ENCODE measurements at places on chromosomes 5 and 9. TPM values are rescaled to one million over a fixed set of nuclear protein-coding genes. Genes with fewer than 3 reads are reported as not detected.

Gene SVEP1
- 76.3 TPM for total RNA-seq

Gene SOHLH1
- total RNA-seq: not detected

Gene IRX4
- not detected for total RNA-seq

Gene KIF24
- total RNA-seq: 0.51 TPM

Gene PCDHB4
- 0.50 TPM for total RNA-seq

Gene SPINK13
- total RNA-seq: not detected

Gene NSUN2
- 36.5 TPM for total RNA-seq

Gene PPP2R2B
- total RNA-seq: 1.5 TPM

Gene AK1
- 47.6 TPM for total RNA-seq

Gene KLHL3
- total RNA-seq: 2.3 TPM

Gene FANCC
- 8.9 TPM for total RNA-seq

DNA sequence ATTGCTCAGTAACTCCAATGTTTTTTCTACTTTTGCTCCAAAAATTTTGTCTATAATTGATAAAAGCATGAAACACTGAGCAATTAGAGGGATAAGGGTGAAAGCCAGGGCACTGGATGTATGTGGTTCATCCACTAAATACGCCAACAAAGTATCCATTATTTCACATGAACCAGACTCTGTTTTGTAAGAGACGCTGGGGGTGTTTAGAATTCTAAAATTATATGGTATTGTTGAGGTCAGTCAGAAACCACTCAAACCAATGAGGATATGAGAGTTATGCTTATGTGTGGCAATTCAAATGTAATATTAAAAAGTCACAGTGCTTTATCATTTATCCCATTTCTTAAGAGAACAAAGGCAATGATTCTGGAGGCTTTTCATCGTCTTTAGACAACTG is 220.2 kb downstream of the EFNA5 start:
- DNase-seq: no peak

GRCh38 chr5:76537073-76537543 is 86.1 kb downstream of the F2RL2 start:
- DNase-seq: no peak

DNA sequence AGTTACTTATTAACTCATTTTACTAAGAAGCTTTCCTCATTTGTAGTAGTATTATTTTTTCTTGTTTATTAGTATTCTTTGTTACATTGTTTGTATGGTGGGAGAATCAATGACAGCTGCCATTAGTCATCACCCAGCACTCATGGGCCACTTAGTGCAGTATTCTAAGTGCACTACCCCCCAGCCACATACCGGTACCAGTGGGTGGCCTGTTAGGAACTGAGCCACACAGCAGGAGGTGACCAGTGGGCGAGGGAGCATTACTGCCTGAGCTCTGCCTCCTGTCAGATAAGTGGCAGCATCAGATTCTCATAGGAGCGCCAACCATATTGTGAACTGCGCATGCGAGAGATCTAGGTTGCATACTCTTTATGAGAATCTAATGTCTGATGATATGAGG is 24.2 kb upstream of the CAMLG start:
- DNase-seq: no peak

GRCh38 chr9:114691046-114691955 is 9.3 kb upstream of the TEX48 start:
- DNase-seq: peak; percentile 95

- DNase-seq: peak; percentile 94
Measured at GRCh38 chr5:136811551-136811950, 446.2 kb upstream of the TRPC7 start.

GRCh38 chr9:95879591-95879990 is 4.1 kb downstream of the ERCC6L2 start:
- peak; percentile 7 for DNase-seq

DNA sequence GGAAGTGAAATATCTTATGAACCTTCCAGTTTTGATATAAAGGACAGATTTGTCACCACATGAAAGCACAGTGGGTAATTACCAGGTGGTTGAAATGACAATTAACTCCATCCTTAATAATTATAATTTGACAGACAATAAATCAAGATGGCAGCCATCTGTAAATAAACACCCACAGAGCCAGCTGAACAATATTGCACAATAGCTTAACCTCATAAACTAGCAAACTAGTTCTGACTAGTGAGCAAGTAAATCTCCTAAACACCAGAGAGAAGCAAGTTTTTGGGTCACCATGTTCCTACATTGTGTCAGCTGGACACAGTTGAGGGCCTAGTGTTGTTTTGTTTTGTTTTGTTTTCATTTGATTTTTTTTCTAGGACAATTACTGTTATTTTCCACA is 577.4 kb downstream of the ACTL7B start:
- no peak for DNase-seq

GRCh38 chr5:398475-399295 is 44.3 kb upstream of the EXOC3 start:
- DNase-seq: no peak

DNA sequence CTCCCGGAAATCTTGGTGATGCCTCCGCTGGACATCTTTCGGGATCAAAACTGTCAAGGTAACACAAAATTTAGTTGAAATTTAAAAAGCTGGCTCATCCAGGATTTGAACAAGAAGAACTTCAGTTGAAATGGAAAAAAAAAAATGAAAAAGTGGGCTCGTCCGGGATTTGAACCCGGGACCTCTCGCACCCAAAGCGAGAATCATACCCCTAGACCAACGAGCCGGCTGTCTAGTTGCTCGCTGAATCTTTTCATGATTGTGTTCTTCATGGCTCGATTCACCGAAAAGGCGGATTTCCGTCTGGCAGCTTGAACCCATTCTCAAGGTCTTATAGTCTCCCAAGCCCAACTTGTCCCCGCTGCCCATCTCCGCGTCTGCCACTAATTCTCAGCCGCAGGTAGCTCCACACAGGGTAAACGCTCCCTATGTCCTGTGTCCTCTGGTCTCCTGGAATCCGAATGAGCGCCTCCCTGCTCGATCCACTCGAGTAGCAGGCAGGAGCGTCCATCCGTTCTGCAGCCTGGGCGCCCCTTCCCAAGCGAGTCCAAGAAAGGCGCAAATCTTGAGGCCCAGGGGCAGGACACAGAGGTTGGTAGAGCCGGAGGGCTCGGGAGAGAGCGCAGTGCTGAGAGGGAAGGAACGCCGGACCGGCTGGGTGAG is 16.2 kb downstream of the TRIM7 start:
- peak; percentile 81 for DNase-seq

GRCh38 chr5:9681706-9682105 is 51.6 kb upstream of the TAS2R1 start:
- DNase-seq: no peak

DNA sequence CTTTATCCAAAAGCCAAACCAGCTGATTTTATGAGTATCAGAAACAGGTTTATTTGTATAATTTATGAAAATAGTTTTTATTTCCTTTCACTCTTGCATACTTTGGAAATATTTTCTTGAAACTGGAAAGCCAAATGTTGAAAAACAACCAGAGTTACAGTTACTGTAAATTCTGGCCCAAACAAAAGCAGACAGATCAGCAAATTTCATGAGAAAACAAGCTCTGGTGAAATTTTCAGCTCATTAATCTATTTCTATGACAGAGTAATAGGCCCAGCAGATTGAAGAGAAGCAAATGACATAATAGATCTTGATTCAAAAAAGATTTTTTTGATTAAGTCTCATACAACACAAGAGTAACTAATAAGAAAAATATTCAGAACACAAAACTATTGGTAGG is 182.7 kb downstream of the ENC1 start:
- DNase-seq: no peak

DNA sequence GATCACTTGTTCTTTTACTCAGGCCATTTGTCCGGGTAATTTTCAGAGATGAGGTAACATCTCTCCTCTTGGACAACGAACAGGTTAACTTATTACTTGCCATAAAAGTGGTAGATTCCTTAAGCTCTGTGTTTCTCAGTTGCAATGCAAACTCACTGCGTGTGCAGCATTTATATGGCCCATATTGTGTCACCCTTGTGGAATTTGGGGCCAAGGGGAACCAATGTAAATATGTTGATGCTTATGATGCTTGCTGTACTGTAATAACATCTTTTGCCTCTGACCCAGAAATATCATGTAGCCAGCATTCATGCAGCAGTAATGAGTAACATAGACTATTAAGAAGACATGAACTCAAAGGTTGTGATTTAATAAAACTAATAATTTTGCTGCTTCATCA is 175.8 kb downstream of the ADAMTS6 start:
- DNase-seq: peak; percentile 82

GRCh38 chr5:143359869-143360268 is 43.6 kb downstream of the NR3C1 start:
- no peak for DNase-seq

DNA sequence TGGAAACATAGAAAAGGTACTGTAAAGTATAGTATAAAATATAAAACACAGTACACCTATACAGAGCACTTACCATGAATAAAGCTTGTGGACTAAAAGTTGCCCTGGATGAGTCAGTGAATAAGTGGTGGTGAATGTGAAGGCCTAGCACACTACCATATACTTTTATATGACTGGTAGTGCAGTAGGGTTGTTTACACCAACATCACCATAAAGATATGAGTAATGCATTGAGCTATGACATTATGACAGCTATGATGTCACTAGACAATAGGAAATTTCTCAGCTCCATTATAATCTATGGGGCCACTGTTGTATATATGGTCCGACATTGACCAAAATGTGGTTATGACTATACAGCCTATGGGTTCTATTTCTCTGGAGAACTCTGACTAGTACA is 291.8 kb upstream of the ACTBL2 start:
- DNase-seq: no peak

GRCh38 chr5:110757118-110757729 is 18.4 kb downstream of the SLC25A46 start:
- peak; percentile 36 for DNase-seq

DNA sequence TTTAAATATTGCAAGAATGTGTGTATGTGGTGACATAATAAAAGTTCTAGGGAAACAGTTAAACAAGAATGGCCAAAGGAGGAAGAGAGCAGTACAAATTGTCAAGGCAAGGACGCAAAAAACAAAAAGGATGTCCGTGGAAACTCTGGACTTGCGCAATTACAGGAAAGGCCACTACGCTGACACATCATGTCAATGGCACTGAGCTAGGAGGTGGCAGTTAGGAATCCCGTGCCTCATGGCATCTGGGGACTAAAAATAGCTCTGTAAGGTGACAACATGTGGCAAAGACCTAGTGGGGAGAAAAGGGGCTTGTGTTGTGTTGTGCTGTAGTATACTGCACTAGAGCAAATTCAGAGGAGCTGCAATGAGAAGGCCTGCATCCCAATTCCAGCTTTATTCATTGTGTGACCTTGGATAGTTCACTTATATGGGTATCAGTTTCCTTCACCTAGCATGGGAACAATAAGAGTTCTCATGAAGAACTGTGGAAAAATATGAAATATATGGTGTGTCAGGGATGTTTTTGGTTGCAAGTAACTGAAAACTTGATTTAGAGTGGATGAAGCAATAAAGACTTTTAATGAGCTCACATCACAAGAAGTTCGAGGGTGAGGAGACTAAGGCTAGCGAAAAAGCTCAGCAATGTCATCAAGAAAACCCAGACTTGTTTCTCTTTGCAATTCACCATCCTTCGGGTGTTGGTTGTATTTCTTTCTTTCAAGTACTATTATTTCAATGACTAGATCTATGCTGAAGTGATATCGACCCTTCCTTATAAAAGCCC is 124.1 kb upstream of the STC2 start:
- peak; percentile 25 for DNase-seq

GRCh38 chr9:83633676-83634075 is 10.7 kb downstream of the IDNK start:
- DNase-seq: no peak

GRCh38 chr5:148843510-148844318 is 17.3 kb downstream of the ADRB2 start:
- peak; percentile 35 for DNase-seq

DNA sequence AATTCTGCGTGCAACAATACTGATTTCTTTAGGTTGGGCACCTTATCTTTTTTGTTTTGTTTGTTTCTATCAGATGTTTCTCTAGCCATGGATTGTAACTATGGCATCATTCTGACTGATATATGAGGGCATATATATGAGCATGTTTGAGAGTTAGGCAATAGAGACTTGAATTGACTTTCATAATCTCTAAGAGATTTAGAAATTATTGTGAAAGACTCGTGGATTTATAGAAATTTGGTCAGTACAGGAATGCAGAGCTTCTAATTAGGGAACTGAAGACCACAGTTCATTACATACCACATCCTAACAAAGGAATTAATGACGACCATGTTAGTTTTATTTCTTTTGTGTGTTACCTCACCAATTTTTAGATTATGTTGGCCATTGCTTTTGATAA is 546.0 kb upstream of the GRAMD2B start:
- DNase-seq: no peak

- DNase-seq: no peak
Measured at GRCh38 chr9:121881920-121882500, 211.1 kb downstream of the TTLL11 start.

Measured in fibroblast of lung (primary cell).